ENCODE measurements at places on chromosomes 3 and 15.

GRCh38 chr3:55486857-55487380 lies at the start of gene WNT5A:
TSS of gene WNT5A (minus strand) at chr3:55487306. CDS start at chr3:55486985, 321 bp downstream.
- no peak for DNase-seq

GRCh38 chr3:184724699-184725098 lies 12.8 kb upstream of the MAGEF1 start:
- no peak for DNase-seq

- no peak for DNase-seq
These were observed 18.8 kb downstream of the ACKR4 start for GRCh38 chr3:132615881-132616280.

DNA sequence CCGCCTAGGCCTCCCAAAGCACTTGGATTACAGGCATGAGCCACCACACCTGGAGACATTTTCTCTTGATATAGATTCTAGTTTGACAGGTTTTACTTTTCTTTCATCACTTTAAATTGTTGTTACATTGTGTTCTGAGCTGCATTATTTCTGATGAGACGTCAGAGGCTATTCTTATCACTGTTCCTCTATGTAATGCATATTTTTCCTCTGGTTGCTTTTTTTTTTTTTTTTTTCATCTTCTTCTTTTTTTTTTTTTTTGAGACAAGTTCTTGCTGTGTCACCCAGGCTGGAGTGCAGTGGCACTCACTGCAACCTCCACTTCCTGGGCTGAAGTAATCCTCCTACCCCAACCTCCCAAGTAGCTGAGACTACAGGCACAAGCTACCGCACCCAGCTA lies 41.2 kb downstream of the TRA2B start:
- no peak for DNase-seq

DNA sequence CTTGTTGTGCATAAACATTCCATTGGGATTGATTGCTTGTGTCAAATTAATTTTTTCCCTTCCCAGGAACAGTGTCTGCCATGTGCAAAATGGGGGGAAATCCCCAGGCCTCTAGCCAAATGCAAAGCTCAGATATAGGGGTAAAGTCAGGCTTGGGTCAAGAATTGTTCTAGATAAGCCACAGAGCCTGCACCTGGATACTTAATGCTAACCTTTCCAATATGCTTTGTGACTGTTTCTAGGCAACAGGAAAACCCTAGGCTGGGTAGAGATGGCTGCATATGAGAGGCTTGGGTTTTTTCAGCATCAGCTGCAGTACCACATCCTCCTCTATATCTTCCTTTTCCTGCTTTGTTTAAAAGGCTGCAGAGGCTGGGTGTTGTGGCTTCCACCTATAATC lies 61.9 kb upstream of the ROPN1 start:
- no peak for DNase-seq

DNA sequence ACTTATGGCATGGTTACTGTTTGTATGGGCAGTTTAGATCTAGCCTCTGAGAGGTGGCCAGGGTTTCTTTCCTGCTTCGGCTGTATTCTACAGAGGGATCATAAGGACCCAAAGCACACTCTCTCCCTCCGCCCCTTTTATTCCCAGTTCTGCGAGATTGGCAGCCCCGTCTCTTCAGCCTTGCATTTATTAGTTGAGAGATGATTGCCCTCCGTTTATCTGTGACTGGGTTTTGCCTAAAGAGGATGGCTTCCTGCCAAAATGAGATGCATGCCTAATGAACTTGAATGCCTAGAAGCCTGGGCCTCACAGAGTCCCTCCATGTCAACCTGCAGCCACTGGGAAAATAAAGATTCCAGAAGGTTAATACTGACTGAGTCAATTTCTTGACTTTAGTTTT lies 97.1 kb upstream of the CHL1 start:
- no peak for DNase-seq

GRCh38 chr3:41872157-41872556 lies 89.7 kb downstream of the ULK4 start:
- DNase-seq = no peak

GRCh38 chr15:62760538-62760937 lies 282.0 kb upstream of the TPM1 start:
- DNase-seq = no peak

- DNase-seq = no peak
These were observed 235.7 kb downstream of the SLC9A9 start for GRCh38 chr3:143612541-143612940.

- DNase-seq = no peak
These were observed 58.3 kb downstream of the EPHB3 start for GRCh38 chr3:184619787-184620430.

- DNase-seq = no peak
These were observed 4.8 kb upstream of the CDAN1 start for GRCh38 chr15:42741710-42742109.

DNA sequence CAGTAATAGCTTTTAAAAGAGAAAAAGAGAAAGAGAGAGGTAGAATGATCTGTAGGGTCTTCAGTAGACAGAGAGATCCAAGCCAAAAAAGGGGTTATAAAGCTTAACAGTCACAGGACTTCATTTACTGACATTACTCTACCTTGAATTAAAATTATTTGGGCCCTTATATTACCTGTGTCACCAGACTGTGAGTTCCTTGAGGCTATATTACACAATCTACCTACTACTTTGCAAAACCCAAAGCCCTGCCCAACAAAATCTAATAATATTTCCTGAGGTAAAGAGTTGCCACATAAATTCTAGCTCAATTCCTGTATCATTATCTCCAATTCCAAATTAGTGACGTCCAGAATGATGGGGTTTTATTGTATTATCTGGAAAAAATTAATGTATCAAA lies 1.9 kb downstream of the UBR1 start:
- DNase-seq = no peak
